Left renal cortex interstitium (tissue), 4 donors: ENCODE measurements at places on chromosomes 2 and 18.

DNA sequence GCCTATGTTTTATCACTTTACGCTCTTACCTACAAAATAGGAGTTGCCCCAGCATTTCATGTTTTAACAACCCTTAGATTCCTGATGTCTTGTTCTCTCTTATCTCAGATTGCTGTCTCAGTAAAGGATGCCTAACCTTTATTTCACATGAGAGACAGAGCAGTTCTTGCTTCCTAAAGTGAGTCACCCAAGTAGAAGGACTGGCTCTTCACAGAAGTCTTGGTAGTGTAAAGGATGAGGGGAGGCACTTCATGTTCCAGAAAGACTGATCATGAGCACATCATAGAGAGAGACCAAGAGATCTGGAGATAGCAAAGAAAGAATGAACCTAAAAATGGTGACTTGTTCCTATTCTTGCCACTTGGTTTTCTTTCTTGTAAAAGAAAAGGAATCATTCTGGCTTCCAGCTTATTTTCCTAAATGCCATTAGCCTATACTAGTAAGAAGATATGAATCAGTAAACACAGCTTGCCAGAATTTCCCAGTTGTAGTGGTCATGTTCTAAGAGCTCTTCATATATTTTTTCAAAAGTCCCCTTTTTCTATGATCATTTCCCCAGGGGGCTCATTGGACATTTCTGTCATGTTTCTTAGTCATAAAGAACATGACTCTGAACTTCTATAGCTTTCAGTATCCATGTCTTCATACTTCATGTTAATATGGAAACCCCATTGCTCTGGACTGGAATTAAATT is 54.9 kb downstream of the MAPRE2 start:
- no peak for DNase-seq

DNA sequence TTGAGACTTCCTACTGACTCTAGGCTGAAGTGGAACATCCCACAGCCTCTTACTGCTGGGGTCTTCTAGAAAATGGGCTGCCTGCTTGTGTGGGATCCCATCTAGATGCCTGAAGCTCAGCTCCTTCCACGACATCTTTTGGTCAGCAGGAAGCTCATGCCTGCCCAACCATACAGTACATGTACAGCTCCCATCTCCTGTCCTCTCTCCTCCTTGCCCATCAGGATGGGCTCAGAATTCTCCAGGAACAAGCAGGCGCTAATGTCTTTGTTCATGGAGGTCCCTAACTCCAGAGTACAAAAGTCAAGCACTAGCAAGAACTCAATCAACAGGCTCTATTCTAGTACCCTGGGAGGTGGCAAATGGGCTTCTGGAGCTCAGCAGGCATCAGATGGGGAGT is 31.7 kb upstream of the GPR17 start:
- DNase-seq = no peak

- DNase-seq = no peak
Observed at GRCh38 chr2:219278655-219279150, 463 bp upstream of the DNAJB2 start.

- DNase-seq = no peak
Observed at GRCh38 chr18:36724169-36724568, 104.6 kb downstream of the TPGS2 start.

GRCh38 chr2:36564377-36564930 is 33.5 kb downstream of the FEZ2 start:
- no peak for DNase-seq

GRCh38 chr2:189999661-190000060 is 62.9 kb downstream of the MSTN start:
- DNase-seq = no peak

DNA sequence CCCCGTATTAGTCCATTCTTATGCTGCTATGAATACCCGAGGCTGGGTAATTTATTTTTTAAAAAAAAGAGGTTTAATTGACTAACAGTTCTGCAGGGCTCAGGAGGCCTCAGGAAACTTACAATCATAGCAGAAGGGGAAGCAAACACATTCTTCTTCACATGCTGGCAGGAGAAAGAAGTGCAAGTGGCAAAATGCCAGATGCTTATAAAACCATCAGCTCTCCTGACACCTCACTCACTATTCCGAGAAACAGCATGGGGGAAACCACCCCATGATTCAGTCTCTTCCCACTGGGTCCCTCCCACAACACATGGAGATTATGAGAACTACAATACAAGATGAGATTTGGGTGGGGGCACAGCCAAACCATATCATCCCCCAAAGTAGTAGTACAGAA is 2148.5 kb upstream of the PIK3C3 start:
- DNase-seq = no peak

DNA sequence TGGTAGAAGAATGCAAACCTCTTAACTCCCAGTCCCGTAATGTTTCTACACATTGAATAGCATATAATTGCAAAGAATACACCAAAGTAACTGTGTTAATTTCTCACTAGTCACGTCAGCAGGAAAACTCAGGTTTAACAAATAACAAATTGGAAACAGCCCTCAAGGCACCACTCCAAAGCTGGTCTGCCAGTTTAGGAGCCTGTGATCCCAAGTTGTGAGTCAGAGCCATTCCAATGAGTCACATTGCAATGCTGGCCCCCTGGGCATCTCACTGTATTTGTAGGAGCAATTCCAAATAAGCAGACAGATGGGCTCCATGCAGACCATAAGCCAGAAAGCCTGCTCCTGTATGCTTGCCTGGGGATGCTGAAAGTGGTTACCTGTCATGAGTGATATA is 143.2 kb upstream of the SETBP1 start:
- no peak for DNase-seq

GRCh38 chr2:102582845-102583244 is 36.5 kb upstream of the SLC9A2 start:
- no peak for DNase-seq

DNA sequence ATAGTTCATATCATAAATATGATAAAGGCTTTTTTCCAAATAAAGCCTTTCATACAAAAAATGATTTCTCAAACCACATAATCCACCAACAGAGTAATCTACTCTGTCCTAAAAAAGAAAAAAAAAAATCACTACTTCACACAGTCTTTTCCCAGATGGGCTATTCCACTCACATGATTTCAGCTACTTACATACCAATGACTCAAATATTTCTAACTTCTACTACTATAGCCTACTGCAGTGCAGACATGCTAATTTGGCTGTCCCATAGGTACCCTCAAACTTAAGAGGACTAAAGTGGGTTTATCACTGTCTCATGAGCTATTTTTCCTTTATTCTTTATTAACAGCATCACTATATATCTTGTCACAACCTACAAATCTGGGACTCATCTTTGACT is 57.4 kb downstream of the SLC66A3 start:
- DNase-seq = no peak

GRCh38 chr2:73281244-73281643 is 3.0 kb downstream of the FBXO41 start:
- DNase-seq = no peak

- DNase-seq = no peak
Observed at GRCh38 chr2:68548396-68548795, 81.0 kb downstream of the APLF start.

- no peak for DNase-seq
Observed at GRCh38 chr2:151337643-151338042, 19.7 kb upstream of the TNFAIP6 start.

GRCh38 chr2:13335862-13336535 is 619.3 kb downstream of the TRIB2 start:
- no peak for DNase-seq

- DNase-seq = no peak
Observed at GRCh38 chr18:59655676-59656075, 41.5 kb downstream of the CCBE1 start.

- no peak for DNase-seq
Observed at GRCh38 chr2:30359644-30360167, 87.3 kb upstream of the LCLAT1 start.

DNA sequence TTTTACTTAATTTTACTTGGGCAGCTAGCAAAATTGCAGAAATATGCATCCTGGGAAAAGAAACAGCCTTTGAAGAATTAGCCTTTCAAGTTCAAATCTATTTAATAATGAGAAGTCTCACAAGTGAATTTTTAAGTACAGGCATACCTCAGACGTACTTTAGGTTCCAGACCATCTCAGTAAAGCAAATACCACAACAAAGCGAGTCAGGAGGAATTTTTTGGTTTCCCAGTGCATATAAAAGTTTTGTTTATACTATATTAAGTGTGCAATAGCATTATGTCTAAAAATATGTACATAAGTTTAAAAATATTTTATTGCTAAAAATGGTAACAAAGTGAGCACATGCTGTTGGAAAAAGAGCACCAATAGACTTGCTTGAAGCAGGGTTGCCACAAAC is 50.8 kb upstream of the TWSG1 start:
- DNase-seq = no peak

DNA sequence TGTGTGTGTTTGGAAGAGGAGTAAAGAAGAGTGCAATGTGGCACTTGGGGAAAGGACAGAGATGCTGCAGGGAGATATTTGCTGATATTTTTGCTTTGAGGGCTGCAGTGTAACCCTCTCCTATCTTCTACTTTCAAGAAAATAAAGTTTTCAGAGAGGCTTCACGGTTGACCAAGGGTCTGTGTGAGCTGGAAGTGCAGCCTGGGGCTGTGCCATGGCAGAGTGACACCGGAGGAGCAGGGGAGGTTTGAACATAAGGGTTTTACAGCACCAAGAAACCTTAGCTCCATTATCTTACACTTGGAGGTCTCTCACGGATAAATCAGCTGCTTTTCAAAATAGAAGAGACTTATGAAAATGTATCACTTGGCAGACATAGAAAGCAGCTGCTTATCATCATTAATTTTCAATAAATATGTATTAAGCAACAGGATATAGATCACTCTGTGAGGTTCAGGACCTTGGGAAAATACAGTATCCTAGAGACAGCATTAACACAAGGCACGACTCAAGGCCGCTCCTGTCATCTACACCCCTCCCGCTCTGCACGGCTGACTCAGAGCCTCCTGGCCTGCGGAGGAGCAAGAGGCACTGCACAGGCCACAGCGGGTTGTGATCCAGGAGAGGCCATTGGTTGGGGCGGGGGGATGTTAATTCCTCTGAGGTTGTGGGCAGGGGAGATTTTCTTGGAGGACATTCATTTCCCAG is 127.8 kb downstream of the COPS8 start:
- no peak for DNase-seq

GRCh38 chr2:185338104-185338503 is 400.5 kb upstream of the FSIP2 start:
- no peak for DNase-seq

DNA sequence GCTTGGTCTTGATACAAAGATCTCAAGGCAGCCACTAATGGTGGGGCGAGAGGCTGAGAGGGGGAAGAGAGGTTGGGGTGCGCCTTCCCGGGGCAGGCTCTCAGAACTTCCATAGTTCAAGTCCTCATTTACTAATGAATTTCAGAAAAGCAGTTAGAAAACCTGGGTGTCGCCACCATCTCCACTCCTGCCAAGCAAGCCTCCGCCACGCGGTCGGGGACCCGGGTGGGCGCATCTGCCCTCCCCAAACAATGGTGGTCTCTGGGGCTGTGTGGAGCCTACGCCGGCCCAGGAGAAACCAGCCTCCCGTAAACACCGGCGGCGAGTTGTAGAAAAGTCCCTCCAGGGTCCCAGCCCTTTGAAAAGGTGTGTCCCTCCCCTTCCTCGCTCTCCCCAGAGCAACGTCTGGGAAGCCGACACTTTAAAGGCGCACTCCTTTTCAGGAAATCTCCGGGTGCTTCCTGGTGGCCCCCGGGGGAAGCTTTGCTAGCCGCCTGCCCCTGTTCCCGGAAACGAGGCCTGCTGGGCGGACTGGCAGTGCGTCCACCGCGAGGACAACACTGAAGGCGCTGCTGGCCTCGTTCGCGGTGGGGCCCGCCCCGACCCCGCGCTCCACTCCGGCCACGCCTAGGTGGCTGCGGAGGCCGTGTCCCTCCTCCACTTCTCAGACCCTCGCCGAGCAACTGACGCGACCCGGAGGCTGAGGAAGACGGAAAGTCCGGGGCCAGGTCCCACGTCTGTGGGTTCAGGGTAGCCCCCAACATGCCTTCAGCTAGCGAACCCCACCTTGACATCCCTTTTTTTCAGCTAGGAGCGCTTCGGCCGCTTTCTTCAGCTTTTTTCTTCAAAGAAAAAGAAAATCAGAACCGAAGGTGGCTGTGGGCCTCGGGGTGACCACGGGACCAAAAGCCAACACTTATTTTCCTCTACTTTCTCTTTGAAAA is 16.8 kb downstream of the EVX2 start:
- no peak for DNase-seq

DNA sequence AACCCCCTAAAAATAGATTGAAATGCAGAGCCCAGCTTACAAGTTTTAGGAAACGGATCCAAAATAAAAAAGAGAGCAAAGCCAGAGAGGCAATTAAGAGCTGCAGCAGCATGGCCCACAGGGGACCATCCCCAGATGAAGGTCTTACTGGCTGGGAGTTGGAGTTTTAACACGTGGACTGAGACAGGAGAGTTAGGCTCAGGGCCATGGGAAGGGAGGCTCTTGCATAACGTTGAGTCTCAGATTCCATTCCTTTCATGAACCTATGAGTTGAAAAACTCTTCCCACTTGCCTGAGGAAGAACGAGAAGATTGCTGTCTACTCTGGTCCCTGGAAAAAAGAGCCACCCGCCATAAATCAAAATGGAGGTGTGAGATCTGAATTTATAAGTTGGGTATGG is 101.8 kb upstream of the NDUFV2 start:
- no peak for DNase-seq

DNA sequence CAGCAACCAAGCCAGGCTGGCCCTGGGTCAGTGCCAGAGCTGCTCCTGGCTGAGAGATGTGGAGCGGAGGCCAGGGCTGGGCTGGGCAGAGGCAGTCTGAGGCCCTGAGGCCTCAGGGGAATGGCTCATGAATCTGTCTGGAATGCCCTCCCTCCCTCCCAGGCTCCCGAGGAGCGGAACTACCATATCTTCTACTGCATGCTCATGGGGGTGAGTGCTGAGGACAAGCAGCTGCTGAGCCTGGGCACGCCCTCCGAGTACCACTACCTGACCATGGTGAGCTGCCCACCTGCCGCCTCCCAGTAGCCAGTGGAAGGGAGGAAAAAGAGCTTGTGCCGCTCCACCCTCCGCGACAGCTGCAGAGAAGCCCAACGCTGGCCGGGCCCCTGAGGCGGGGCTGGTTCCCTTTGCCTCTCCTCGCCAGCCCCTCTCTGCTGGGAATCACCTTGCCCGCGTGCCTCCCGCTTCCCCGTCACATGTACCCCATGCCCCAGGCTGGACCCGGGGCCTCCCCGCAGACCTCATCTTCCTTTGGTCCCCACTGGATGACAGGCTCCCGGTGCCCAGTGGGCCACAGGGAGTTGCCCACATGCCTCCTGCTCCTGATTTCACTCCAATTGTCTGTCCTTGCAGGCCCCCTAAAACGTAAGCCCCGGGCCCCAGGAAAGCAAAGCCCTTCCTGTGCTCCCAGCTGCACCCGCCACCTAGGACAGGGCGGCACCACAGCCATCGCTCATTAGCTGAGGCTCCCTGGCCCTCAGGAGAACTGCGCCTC is 41.1 kb downstream of the MYO7B start:
- DNase-seq = no peak

GRCh38 chr18:43380104-43380672 is 102.9 kb upstream of the SYT4 start:
- no peak for DNase-seq
